ENCODE measurements at places on chromosomes 16 and 17. TPM values are rescaled to one million over a fixed set of nuclear protein-coding genes. Genes with fewer than 3 reads are reported as not detected.

SLC13A2 gene
- total RNA-seq = not detected

DNA sequence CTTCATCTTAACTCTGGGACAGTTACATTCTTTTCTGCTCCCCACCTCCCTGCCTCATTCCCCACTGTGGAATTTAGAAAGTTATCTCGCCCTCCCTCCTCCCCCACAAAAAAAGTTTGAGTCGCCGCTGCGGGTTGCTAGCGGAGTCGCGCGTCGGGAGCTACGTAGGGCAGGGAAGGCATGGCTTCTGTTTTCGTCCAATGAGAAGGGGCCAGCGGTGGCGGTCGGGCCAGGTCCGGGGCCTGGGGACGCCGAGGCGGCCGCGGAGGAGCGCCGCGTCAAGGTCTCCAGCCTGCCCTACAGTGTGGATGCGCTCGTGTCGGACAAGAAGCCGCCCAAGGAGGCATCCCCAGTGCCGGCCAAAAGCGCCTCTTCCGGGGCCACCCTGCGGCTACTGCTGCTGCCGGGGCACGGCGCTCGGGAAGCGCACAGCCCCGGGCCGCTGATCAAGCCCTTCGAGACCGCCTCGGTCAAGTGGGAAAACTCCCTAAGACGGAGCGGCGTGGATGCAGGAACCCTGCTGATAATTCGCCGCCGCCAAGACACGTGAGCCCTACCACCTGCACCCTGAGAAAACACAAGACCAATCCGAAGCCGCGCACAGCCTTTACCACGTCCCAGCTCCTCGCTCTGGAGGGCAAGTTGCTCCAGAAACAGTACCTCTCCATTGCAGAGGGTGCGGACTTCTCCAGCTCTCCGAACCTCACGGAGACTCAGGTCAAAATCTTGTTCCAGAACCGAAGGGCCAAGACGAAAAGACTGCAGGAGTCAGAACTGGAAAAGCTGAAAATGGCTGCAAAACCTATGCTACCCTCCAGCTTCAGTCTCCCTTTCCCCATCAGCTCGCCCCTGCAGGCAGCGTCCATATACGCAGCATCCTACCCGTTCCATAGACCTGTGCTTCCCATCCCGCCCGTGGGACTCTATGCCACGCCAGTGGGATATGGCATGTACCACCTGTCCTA lies 8.9 kb downstream of the OR4D1 start:
- H3K27me3 ChIP-seq = no peaks in the 10 kb centered on the region
- H3K4me1 ChIP-seq = peaks cover 35% of the 10 kb centered on the region
- DNase-seq = peak; percentile 65
- peak overlapping the region; percentile 79 for H3K4me3 ChIP-seq

C17orf113 gene
- total RNA-seq = 0.23 TPM

GRCh38 chr17:45405250-45406086 lies 27.2 kb downstream of the ARHGAP27 start:
- peaks cover 24% of the 10 kb centered on the region for H3K4me1 ChIP-seq
- DNase-seq = no peak
- H3K36me3 ChIP-seq = peaks cover 27% of the 10 kb centered on the region
- H3K27me3 ChIP-seq = no peaks in the 10 kb centered on the region
- H3K4me3 ChIP-seq = no peak overlapping the region
- no peak overlapping the region for H3K27ac ChIP-seq

TMEM92 gene
- total RNA-seq = not detected

DNA sequence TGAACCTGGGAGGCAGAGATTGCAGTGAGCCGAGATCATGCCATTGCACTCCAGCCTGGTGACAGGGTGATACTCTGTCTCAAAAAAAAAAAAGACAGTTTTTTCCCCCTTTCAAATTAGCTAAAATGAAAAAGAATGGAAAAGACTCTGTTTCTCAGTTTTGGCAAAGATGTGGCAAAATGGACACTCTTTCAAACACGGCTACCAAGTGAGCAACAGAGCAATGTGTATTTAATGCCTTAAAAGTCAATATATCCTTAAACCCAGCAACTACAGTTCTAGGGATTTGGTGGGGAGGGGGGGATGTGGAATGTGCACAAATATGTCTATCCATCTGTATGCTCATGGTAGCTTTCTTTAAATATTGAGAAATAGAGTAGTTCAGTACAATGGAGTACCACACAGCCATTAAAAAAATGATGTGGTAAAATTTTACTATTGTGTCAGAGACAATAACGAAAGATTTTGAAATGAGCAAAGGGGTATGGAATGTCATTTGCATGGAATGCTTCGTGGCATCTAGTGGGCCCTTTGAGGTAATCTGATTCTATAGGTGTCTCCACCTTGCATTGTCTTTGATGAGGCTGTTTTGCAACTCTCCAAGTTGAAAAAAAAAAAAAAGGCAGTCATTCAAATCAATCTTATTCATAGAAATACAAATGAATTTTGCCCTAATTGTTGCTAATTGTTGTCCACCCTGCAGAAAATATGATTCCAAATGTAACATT lies 108.1 kb downstream of the AXIN2 start:
- H3K36me3 ChIP-seq = no peaks in the 10 kb centered on the region
- H3K27me3 ChIP-seq = no peaks in the 10 kb centered on the region

DNA sequence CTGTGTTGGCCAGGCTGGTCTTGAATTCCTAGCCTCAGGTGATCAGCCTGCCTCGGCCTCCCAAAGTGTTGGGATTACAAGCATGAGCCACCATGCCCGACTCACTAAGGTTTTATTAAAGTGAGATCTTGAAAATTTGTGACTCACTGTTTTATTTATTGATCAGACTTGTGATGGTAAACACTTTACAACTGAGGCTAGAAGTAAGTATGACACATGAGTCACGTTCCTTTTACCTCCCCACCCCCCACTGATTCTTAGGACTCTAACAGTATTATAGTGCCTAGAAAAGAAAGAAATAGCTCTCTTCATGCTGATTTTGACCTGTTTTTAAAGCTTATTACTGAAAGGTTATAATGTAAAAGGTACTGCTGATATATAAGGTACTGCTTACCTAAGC lies 160.6 kb downstream of the TANC2 start:
- no peak for DNase-seq
- no peak overlapping the region for H3K4me3 ChIP-seq
- H3K27me3 ChIP-seq = no peaks in the 10 kb centered on the region
- no peak overlapping the region for H3K27ac ChIP-seq
- no peaks in the 10 kb centered on the region for H3K4me1 ChIP-seq

- peaks cover 70% of the 10 kb centered on the region for H3K36me3 ChIP-seq
- peaks cover 40% of the 10 kb centered on the region for H3K4me1 ChIP-seq
- H3K4me3 ChIP-seq = no peak overlapping the region
Measured at GRCh38 chr17:2067608-2068024, 12.7 kb downstream of the HIC1 start.

DNA sequence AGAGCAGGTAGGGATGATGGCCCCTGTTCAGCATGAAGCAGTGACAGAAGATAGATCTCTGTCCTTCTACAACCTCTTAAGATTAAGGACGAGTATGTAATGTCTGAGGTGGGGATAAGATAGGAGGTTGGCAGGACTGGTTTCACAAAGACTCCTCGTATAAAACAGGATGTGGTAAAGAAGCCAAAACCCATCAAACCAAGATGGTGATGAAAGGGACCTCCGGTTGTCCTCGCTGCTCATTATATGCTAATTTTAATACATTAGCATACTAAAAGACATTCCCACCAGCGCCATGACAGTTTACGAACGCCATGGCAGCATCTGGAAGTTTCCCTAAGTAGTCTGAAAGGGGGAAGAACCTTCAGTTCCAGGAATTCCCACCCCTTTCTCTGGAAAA lies 27.3 kb downstream of the MIS12 start:
- no peak overlapping the region for H3K4me3 ChIP-seq
- H3K27me3 ChIP-seq = no peaks in the 10 kb centered on the region
- H3K36me3 ChIP-seq = peaks cover 35% of the 10 kb centered on the region
- no peak for DNase-seq
